Activated T-cell treated with anti-CD3 and anti-CD28 coated beads, Interleukin-2, amount 50 U/mL, for 1 hour (primary cell): ENCODE measurements at places on chromosomes 1 and 21.

GRCh38 chr1:65045022-65045817, 78.9 kb upstream of the JAK1 start:
- DNase-seq, result no peak

- DNase-seq, result no peak
These were observed 53.2 kb upstream of the RAB4A start for GRCh38 chr1:229217716-229218115.

- no peak for DNase-seq
These were observed 90.1 kb upstream of the BCL10 start for GRCh38 chr1:85366391-85367170.

- no peak for DNase-seq
These were observed 95.1 kb upstream of the OLIG2 start for GRCh38 chr21:32930673-32931072.
